GM12878 (cell line): ENCODE measurements at places on chromosomes 5 and 9. TPM values are rescaled to one million over a fixed set of nuclear protein-coding genes. Genes with fewer than 3 reads are reported as not detected.

- no peaks in the 10 kb centered on the region for H3K36me3 ChIP-seq
- H3K4me3 ChIP-seq = no peak overlapping the region
Observed at GRCh38 chr5:154743812-154744211, 11.4 kb upstream of the LARP1 start.

GRM6 gene
- not detected in 2 replicates for total RNA-seq

GNA14 gene
- not detected in 2 replicates for total RNA-seq

GRCh38 chr5:83523929-83524328, 52.4 kb downstream of the VCAN start:
- no peak overlapping the region for H3K27ac ChIP-seq
- H3K4me3 ChIP-seq = no peak overlapping the region
- H3K36me3 ChIP-seq = no peaks in the 10 kb centered on the region
- no peaks in the 10 kb centered on the region for H3K4me1 ChIP-seq

DNA sequence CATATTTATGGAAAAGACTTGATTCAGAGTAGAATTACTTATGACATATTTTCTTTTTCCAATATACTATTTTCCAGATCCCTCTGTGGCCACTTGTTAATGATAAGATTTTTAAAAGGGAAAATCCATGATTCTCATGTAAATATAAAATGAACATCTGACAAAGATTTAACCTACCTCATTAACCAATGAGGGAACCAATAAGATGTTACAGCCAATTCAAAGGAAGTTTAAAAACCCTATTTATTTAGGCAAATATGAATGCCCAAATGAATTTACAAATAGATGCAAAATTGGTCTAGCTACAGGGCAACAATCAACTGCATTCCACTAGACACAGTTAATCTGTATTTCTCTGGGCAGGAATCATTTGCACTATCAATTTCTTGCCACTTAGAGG, 226.8 kb downstream of the ADAMTSL1 start:
- H3K4me1 ChIP-seq = no peaks in the 10 kb centered on the region
- H3K4me3 ChIP-seq = no peak overlapping the region
- H3K36me3 ChIP-seq = no peaks in the 10 kb centered on the region
- no peak overlapping the region for H3K27ac ChIP-seq

DNA sequence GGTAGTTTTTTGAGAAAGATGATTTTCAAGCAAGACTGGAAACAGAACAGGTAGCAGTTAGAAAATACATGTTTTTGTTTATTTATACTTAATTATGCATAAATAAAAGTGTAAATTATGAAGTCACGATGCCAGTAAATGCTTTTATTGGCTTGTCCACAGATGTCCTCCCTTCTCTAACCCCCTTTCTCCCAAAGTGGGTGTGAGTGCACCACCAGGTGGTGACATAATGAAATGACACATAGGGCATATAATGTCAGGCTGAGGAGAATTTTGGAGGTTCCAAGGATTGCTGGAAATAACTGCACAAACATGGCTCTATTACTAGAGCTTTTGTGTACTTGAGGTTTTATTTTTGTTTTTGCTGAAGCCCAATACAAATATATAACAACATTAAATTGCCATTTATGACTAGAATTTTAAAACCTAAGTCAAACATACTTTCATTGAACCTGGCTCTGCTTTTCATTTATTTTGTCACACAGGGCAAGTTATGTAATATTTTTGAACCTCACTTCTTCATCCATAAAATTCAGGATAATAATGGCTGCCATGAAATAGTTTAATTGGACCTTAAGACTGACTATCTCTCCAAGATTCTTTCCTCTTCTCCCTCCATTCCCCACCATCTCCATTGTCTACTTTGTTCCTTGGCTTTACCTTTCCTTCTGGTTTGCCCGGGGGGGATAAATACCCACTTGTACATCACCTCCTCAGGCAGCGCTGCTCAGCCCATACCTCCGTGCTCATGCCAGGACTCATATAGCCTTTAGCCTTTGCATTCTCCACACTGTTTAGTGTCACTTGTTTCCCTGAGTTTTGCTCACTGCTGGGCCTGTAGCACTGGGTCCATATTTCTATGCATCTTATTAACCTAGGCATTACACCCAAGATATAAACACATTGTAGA, 168.8 kb downstream of the PDE4D start:
- H3K4me3 ChIP-seq = no peak overlapping the region
- H3K36me3 ChIP-seq = no peaks in the 10 kb centered on the region

DNA sequence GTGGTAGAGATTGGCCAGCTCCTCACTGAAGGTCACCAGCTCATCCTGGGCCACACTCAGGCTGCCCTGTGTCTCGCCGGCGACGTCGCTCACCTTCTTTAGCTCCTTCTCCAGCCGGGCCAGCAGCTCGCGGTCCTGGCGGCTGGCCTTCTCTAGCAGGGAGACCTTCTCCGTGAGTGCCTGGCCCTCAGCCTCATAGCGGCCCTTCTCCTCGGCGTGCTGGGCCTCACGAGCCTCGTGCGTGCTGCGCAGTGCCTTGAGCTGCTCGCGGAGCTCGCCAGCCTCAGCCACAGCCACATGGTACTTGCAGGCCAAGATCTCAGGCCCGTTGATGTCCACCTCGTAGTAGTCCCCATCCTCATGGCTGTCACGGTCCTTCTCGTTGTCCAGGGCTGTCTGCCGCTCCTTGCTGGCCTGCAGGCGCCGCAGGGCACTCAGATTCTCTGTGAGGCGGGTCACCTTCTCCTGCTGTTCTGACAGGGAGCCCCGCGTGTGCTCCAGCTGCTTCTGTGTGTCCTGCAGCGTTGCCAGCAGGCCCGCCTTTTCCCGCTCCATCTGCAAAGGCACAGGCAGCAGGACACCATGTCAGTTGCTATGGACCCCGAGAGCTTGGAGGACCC, 45.5 kb downstream of the BICD2 start:
- H3K36me3 ChIP-seq = peaks cover 37% of the 10 kb centered on the region
- no peaks in the 10 kb centered on the region for H3K27me3 ChIP-seq
- H3K27ac ChIP-seq = no peak overlapping the region
- DNase-seq = no peak
- H3K4me3 ChIP-seq = no peak overlapping the region

DNA sequence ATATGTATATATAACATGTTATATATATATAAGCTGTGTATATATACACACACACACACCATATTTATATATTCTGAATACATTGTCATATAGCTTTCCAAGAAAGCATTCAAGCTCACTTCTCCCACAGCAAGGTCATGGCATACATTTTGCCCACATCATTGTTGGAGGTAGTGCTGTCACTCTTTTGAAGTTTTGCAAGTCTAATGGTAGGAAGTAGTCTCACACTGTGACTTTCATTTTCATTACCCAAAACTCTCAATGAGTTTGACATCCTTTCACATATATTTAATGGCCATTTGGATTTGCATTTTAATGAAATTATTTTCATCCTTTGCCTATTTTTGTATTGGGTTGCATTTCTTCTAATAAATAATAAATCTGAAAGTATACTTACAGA, 59.8 kb upstream of the COX7C start:
- no peak overlapping the region for H3K4me3 ChIP-seq
- no peaks in the 10 kb centered on the region for H3K36me3 ChIP-seq

HAPLN1 gene
- 0.10 and 0.27 TPM in 2 replicates for total RNA-seq

MRPL22 gene
- 68.8 and 70.4 TPM in 2 replicates for total RNA-seq

NR3C1 gene
- 124 and 134 TPM in 2 replicates for total RNA-seq

DNA sequence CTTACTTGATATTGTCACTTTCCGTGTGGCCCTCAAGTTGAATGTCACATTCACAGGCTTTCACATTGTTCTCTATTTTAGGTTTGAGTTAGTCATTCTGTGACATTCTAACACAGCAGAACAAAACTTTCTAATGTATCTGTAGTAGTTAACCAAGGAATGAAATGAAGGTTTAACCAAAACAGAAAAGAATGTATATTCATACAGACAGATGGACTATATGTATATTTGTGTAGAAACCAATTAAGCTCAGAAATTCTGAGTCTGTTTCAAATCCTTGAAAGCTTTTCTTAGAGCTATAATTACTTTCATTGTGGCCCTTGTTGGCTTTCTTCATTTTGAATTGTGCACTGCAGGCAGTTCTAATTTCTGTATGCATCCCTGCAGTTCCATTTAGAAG, 654.7 kb downstream of the LRRC70 start:
- no peak overlapping the region for H3K4me3 ChIP-seq
- H3K4me1 ChIP-seq = no peaks in the 10 kb centered on the region
- H3K27ac ChIP-seq = no peak overlapping the region
- DNase-seq = no peak
- H3K36me3 ChIP-seq = no peaks in the 10 kb centered on the region
- H3K27me3 ChIP-seq = no peaks in the 10 kb centered on the region

PCDHA5 gene
- not detected in 2 replicates for total RNA-seq

IL5 gene
- total RNA-seq = not detected in 2 replicates

SLC34A1 gene
- 0.05 and 0.10 TPM in 2 replicates for total RNA-seq

PTGES gene
- not detected in 2 replicates for total RNA-seq

GRCh38 chr5:133751846-133752245, 139.5 kb upstream of the FSTL4 start:
- DNase-seq = no peak
- H3K27me3 ChIP-seq = no peaks in the 10 kb centered on the region
- H3K4me3 ChIP-seq = no peak overlapping the region
- no peaks in the 10 kb centered on the region for H3K36me3 ChIP-seq
- H3K4me1 ChIP-seq = no peaks in the 10 kb centered on the region

SPINK7 gene
- total RNA-seq = not detected in 2 replicates

DNA sequence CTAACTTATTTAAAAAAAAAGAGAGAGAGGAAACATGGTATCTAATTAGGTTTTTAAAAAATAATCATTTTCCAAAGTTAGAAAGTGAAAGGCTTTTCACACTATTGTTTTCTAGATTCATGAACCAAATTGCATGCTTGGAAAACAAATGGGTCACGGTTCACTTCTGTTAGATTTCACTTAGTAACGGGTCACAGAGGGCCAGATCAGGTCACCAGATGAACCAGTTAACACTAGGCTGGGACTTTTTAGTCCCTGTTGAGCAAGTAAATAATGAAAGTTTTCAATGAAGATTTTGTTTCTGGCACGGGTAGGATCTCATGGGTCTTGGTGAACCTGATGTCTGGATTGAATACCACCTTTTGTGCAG, 207.2 kb upstream of the RFX3 start:
- no peak overlapping the region for H3K27ac ChIP-seq
- DNase-seq = peak; percentile 9
- H3K27me3 ChIP-seq = no peaks in the 10 kb centered on the region
- H3K4me1 ChIP-seq = peaks cover 22% of the 10 kb centered on the region

DNA sequence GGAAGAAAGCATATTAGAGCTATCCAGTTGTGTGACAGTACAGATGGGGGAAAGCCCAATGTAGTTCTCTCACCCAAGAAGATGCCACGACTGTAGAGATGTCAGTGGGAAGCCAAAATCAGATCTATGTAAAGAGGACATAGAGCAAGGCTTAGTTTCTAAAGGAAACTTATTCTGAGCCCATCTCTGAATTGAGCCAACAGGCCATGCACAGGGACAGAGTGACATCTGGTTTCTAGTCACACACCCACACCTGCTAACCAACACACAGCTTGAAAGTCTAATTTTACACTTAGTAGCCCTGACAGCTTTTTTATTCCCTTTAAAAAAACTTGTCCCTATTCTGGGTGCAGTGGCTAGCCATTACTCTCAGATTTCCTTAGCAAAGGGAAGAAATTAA, 22.3 kb downstream of the PRELID2 start:
- no peak overlapping the region for H3K4me3 ChIP-seq
- no peaks in the 10 kb centered on the region for H3K27me3 ChIP-seq
- H3K4me1 ChIP-seq = no peaks in the 10 kb centered on the region
- no peak for DNase-seq
- H3K27ac ChIP-seq = no peak overlapping the region

GRCh38 chr5:151953833-151954232, 29.2 kb upstream of the GLRA1 start:
- no peak overlapping the region for H3K4me3 ChIP-seq
- H3K36me3 ChIP-seq = no peaks in the 10 kb centered on the region
- H3K27me3 ChIP-seq = no peaks in the 10 kb centered on the region; the same call in 1 of the 2 replicates
- H3K27ac ChIP-seq = no peak overlapping the region

DNA sequence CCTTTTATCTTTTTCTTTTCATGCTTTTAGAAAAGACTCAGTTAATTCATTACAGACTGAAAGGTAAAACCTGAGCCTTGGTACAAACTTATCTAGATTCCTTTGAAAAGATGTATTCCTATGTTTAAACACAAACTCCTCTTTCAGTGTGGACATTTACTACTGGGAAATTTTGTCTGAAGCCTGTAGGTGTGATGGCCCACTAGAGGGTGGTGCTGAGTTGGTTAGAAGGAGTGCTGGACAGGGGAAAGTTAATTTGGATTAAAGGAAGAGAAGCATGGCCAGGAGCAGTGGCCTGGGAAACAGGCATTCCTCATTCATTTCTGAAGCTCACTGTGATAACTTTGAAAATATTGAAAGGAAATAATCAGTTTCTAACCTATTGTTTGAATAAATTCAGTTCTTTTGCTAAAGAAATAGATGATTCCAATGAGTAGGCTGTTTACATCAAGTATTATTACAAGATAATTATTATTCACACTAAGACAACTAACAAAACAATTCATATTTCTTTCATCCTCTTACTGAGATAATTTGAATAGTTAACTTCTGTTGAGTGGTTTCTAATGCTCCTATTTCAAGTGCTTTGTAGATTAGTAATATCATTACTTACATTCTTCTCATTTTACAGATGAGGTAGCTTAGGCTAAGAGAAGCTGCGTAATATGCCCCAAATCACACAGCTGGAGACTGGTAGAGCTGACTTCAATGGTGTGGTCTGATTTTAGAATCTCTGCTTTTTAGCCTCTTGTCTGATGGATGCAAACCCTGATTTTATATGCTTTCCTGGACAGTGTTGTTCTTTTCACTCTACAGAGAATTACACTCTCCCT, 150.9 kb downstream of the ADGRV1 start:
- no peak overlapping the region for H3K27ac ChIP-seq
- no peak for DNase-seq
- no peaks in the 10 kb centered on the region for H3K27me3 ChIP-seq
- H3K36me3 ChIP-seq = no peaks in the 10 kb centered on the region

OR1Q1 gene
- not detected in 2 replicates for total RNA-seq

CTSV gene
- 0.21 and 0.36 TPM in 2 replicates for total RNA-seq

PDGFRB gene
- 2.2 and 3.3 TPM in 2 replicates for total RNA-seq

DNA sequence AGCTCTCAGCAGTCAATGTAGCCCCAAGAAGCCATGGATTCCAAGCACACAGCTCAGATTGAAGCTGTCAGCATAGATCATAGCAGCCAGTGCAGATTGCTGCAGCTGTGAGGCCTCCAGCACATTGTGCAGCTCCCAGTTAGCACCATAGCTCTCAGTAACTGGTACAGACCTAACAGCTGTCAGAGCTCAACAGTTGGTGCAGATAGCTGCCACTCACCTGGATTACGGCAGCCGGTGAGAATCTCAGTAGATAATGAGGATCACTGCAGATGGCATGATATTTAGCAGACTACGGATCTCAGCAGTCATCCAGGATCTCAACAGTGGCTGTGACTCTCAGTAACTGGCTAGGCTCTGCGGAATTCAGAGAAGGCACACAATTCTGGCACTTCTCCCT, 500.4 kb downstream of the TUSC1 start:
- no peak overlapping the region for H3K27ac ChIP-seq
- H3K36me3 ChIP-seq = no peaks in the 10 kb centered on the region

DNA sequence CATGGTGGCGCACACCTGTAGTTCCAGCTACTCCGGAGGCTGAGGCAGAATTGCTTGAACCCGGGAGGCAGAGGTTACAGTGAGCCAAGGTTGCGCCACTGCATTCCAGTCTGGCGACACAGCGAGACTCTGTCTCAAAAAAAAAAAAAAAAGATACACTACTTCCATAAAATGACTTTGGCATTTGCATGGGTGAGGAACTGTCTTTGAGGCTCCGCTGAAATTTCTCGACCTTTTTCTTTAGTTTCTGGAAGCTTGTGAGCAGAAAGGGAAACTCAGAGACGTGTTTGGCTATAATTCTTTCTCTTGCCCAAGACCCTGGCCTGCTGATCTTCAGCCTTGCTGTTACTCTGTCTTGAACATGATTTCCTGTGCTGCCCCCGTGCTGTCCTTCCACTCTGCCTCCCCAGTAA, 37.3 kb downstream of the SPIN1 start:
- no peaks in the 10 kb centered on the region for H3K27me3 ChIP-seq
- H3K4me3 ChIP-seq = no peak overlapping the region
- DNase-seq = no peak
- H3K36me3 ChIP-seq = peaks cover 2% of the 10 kb centered on the region; the same call in 1 of the 2 replicates
- no peak overlapping the region for H3K27ac ChIP-seq

SPINK6 gene
- total RNA-seq = not detected in 2 replicates
